ENCODE measurements at places on chromosomes 2 and 18.

DNA sequence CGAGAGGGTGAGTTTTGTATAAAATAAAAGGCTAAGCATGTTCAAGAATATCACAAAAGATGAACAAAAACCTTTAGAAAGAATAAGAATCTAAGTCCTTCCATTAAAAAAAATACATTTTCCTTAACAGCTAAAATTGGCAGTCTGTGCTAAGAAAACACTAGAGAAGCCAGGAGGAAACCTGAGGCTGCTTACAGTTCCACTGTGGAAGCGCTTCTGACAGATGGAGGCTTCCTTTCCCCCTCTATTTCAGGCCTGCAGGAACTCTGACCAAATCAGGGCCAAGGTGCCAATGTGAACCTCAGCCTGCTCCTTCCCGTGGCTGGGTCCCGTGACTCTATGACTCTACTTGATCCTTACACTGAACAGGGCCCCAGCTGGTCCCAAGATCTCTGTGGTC is 108.1 kb upstream of the ARHGAP28 start:
- DNase-seq: no peak

GRCh38 chr2:212811036-212811805 is 272.6 kb upstream of the ERBB4 start:
- DNase-seq: no peak

DNA sequence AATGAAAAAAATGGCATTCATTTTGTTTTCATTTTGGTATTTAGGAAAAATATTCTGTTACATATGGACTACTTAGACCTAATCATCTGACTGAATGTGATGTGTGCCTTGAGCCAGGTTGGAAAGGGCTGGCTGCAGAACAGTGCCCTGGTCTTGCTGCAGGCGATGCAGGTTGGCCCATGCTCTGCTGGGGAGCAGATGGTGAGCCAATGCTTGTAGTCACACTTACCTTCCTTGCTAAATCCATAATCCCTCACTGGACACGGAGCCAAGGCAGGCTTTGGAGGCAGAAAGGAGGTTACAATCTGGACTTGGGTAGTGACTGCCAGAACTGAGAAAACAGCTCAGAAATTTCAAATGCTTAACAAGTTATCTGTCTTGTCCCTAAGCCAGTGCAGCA is 228.7 kb downstream of the ARHGAP15 start:
- no peak for DNase-seq

- no peak for DNase-seq
Observed at GRCh38 chr2:25036221-25036559, 5.7 kb upstream of the EFR3B start.
